ENCODE measurements at places on chromosomes 1 and 21.

DNA sequence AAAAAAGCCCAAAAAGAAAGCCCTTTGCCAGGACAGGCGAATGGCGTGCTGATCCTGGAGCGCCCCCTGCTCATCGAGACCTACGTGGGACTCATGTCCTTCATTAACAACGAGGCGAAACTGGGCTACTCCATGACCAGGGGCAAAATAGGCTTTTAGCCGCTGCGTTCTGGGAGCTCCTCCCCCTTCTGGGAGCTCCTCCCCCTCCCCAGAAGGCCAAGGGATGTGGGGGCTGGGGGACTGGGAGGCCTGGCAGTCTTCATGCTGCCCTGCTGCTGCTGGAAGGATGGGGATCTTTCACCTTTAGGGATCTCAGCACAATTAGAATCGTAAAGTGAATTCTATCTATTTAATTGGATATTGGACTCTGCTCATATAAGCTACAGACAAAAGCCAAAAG lies 3.6 kb downstream of the TPRG1L start:
- DNase-seq: no peak

DNA sequence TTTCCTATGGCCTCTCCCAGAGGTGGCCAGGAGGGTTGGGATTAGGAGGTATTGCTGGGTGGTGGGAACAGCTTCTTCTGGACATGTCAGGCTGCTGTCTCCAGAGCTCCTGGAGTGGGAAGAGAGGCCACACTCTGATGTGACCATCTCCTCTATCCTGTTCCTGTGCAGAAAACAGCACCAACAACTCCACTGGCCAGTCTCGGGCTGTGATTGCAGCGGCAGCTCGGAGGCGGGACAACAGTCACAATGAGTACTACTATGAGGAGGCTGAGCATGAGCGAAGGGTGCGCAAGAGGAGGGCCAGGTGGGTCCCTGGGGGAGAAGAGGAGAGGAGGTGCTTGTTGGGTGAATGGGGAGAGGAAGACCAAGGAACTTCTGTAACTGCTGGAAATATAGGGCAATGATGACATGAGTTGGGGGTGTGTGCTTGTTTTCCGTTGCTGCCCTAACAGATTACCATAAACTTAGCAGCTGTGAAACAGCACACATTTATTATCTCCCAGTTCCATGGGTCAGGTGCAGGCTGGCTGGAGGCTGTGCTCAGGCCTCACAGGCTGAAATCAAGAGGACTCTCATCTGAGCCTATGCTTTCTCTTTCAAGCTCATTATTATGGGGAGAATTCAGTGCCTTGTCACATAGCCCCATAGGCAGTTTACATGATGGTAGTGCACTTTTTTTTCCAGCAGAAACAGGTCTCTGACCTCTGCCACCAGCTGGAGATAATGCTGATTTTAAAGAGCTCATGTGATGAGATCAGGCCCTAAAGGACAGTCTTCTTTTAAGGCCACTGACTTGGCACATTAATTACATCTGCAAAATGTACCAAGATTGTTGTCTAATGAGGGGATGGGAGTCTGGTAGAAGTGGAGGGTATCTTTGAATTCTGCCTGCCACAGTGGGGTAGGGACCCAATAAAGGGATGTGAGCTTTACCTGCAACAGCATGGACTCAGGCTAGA lies 20.8 kb downstream of the VANGL2 start:
- DNase-seq: peak; percentile 7

- DNase-seq: no peak
Measured at GRCh38 chr1:217435204-217435603, 195.7 kb downstream of the GPATCH2 start.

- no peak for DNase-seq
Measured at GRCh38 chr1:244460197-244460596, 876 bp upstream of the CATSPERE start.

GRCh38 chr1:13941315-13941714 lies 241.3 kb downstream of the PRDM2 start:
- DNase-seq: no peak

DNA sequence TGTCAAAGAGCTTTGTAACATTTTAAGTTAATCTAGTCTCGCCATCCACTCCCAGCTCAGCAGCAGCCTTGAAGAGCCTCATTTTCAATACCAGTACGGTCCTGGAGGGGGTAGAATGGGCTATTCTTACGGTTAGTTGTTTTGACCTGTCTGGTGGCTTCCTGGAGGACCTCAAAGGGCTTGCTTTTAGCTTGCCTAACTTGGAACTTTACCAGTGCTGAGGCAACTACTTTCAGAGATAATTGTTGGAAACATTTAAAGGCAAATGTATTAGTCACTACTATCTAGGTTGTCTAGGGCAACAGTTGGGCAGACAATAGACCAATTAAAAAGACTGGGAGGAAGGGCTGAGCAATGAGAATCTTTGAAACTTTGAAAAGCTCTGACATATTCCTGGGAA lies 56.0 kb downstream of the TTLL7 start:
- no peak for DNase-seq

DNA sequence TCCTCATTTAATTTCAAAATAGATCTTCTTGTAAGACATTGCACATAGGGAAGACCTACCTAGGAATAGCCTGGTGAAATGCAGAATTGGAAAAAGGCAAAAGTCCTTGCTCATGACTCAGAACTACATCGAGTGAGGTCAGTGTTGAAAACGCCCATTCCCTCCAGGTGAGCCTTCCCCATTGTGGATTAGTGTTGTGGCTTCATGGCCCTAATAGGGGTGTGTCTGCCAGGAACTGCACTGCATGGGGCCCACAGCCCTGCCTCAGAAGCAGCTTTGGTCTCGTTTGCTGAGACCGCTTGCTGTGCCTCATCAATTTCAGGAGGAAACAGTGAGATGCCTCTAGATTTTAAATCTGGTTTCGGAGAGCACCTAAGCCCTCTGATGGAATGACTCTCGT lies 17.0 kb downstream of the TFF3 start:
- no peak for DNase-seq

- DNase-seq: peak; percentile 39
Measured at GRCh38 chr1:157137408-157138219, 581 bp downstream of the ETV3 start.

- no peak for DNase-seq
Measured at GRCh38 chr1:50526431-50526830, 103.2 kb upstream of the DMRTA2 start.

DNA sequence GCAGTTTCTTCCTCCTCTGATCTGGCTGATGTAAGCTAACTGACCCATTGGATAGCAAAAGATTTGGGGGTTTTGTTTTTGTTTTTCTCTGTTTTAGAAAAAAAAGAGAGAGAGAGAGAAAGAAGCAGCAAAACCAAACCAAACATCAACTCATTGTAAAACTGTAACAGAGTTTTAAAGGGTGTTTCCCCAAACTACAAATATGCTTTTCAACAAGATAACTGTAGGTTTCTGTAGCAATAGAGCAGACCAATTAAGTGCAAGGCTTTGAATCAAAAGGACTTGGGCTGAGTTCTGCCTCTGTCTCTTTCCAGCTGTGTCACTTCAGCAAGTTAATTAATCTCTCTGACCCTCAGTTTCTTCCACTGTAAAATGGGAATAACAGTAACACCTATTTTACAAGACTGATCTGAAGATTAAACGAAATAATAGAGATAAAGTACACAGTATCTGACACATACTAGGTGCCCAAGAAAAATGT lies 44.5 kb downstream of the RRAGC start:
- DNase-seq: no peak

- no peak for DNase-seq
Measured at GRCh38 chr1:24566236-24566867, 10.5 kb downstream of the NCMAP start.

DNA sequence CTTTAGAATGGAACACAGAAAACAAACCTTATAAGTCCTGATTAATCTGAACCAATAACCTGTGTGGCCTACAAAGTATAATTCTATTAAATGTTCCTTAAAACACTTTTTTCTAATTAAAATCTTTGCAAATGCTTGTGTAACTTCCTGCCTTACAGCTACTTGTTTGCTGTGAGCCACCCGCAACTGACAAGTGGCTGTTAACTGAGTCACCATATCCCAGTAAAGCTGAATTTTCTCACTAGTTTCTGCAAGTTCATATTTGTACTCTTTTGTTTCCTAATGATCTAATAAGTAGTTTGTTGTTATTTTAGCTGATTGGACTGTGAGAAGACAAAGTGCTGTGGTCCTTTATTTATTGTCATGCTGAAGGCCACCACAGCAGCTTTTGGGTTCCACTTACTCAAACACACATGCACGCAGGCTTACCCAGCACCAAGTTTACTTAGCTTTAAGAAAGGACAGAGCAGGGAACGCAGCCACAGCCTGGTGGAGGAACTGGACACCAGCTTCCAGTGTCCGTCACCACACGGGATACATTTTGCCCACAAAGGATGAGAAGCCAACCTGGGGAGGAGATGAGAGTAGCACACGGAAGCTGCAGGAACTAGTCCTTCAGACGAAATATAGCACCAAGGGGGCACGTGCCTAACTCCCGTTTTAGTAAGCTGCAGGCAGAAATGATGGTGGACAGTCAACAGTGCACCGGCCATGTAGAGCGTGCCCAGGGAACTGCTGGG lies 47.8 kb downstream of the LCA5L start:
- no peak for DNase-seq

GRCh38 chr1:185480545-185480944 lies 163.5 kb upstream of the IVNS1ABP start:
- no peak for DNase-seq

GRCh38 chr21:34604556-34604955 lies 10.4 kb downstream of the RCAN1 start:
- no peak for DNase-seq

DNA sequence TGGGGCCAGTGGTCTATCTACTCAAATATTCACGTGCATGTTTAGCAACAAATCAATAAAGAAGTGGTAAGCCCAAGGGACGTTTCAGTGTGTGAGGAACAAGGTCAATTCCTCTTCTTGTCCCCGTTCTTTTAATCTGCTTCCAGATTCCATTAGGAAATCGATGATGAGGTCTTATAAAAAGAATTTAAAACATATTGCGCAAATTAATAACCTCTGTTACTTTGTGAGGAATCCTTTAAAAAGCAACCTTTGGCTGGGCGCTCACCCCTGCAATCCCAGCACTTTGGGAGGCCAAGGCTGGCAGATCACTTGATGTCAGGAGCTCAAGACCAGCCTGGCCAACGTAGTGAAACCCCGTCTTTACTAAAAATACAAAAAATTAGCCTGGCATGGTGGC lies 113.0 kb upstream of the TMPRSS2 start:
- no peak for DNase-seq
